ENCODE measurements at places on chromosomes 5 and 9.
A peak's percentile ranks its signal among the peaks of the same experiment; 100 is the strongest.

DNA sequence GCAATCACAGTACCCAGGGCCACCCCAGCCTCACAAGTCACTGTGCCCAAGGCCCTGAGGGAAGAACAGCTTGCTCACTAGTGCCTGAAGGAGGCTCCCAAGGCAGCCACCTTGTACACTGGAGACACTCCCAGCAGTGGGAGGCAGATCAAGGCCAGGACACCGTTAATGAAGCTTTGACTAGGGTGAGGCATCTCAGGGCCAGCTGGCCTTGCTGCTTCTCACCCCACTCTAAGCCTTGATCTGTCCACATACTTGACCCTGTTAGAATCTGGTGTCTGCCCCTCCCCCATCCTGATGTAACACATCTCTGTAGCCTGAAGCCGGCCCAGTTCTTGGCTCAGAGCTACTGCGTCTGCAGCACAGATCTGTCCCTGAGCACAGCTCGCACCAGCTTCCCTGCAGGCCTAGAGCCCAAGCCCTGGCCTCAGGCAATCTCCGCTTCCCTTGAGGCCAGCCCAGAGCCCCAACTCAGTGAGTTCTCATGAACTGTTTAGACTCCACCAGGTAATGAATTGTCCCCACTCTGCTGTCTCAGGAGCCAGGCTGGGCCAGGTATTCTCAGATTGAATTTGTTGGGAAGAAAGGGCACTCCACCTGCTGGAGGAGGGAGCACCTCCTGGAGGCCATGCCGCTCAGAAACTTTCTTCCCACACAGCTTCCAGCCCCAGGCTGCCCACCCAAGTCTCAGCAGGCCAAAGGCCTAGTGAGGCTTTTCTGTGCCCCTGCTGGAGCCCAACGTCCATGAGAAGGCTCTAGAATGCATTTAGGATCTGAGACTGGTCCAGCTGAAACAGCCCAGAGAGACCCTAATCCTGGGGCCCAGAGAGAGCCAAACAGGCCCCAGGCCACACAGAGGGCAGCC, 13.4 kb upstream of the JADE2 start:
- peak; percentile 80 for DNase-seq

- no peak for DNase-seq
Measured at GRCh38 chr5:77569409-77569808, 69.1 kb downstream of the OTP start.

DNA sequence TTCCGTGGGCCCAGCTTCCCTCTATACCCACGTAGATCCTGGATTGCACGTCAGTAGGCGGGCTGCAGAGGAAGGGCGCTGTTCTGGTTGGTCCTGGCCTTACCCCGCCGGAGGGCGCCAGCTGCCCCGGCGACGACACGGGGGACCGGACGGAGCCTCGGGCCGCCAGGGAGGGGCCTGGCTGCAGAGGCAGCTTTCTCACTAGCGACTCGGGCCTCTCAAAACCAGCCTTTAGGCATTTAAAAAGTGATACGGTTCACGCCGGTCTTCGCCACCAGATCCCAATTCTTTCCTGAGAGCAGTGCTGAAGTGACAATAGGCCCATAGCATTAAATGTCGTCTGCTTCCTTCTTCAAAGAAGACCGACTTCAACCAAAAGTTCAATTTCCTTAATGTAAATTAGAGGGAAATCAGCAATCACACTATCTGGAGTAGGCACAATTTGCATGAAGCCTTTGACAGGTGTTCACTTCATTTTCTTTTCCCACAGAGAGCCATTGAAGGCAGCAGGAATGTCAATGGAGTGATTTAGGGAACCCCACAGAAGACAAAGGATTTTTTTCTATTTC, 17.6 kb upstream of the UBE2D2 start:
- DNase-seq: peak; percentile 86

GRCh38 chr5:132425009-132425937, 55.8 kb downstream of the SLC22A5 start:
- DNase-seq: no peak

DNA sequence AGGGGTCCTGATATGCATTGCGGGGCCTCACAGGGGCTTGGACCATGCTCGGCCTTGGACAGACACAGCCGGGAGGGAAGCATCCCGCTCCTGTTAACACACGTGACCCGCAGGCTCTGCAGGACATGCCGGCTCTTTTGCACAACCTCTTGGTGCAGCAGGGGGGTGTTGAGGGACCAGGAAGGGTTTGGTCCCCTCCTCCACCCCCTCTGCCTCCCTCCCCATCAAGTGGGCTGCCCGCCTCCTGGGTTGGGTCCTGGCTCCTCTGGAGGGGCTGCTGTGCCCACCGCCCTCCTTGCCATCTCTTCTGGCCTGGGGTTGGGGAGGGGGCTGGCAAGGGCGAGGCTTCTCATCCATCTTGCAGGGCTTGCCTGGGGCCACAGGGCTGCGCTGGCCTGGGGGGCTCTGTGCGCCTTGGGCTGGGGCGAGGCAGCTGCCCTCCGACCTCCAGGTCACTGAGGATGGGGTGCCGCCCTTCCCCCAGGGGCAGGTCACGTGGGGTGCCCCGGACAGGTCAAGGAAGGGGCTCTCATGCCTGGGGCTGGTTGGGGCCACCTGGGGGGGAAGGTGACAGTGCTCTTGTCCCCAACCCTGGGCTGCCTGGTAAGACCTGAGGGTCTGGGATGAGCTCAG, 16.8 kb upstream of the SLC9A3 start:
- DNase-seq: peak; percentile 46

DNA sequence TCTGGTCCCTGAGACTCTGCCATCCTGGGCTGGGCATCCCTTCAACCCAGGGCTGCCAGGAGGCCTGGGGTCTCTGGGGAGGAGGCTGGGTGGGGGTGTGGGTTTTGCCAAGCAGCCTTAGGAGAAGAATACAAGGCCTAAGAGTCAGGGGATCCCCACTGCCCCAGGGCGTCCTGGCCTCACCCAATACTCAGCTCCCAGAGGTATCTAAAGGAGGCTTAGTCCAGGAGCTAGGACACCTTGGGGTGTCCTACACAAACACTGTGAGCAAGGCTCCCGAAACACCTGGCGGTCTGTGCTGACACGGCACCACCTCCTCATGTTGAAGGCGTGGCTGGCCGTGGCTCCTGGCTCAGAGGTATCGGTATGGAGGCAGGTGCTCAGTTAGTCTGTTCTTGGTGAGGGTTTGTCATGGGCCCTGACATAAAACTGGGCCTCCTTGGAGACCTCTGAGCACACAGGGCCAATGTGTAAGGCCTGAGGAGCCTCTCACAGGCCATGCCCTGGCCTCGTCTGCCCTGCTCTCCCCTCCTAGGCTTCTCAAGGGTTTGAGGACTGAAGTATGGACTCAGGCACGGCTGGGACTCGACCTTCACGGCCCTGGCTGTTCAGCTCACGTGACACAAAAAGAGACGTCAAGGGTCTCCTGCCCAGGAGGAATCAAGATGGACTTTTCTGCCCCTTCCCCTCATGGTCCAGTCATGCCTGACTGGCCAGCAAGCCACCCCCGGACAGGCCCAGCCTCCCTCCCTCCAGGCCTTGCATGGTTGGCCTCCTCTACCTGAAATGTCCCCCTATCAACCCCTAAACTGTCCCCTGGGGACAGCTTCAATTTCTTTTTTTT, 277.3 kb downstream of the FSTL4 start:
- DNase-seq: peak; percentile 27

DNA sequence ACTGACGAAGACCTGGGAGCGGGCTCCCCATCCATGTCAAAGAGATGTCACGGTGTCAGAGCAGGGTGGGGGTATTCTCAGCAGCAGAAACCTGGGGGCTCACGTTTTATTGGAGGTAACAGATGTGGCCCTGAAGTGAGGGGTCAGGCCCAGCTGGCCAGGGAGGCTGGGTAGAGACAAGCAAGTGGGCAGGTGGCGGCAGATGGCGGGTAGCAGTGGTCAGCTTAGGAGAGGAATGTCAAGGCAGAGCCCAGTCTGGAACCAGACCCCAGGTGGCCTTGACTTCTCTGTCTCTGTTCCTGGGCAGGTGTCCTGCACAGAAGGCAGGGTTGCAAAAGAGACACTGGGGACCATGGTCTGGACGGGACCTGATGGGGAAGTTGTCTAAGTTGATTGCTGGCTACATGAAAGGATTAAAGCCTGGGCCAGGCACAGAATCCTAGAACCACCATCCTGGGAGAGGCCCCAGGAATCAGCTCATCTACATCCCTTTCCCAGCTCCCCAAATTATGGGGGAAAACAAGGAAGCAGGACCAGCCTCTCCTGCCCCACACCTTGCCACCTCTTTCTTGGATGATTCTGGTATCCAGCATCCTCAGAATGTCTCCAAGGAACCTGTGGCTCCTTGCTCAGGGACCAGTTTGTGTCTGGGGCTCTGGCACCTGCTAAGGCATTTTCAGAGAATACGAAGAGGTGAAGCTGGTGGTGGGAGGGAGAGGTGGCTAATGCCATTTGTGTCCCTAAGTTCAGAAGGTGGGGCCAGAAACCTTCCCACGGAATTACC, 72.5 kb downstream of the AMBP start:
- DNase-seq: peak; percentile 39

DNA sequence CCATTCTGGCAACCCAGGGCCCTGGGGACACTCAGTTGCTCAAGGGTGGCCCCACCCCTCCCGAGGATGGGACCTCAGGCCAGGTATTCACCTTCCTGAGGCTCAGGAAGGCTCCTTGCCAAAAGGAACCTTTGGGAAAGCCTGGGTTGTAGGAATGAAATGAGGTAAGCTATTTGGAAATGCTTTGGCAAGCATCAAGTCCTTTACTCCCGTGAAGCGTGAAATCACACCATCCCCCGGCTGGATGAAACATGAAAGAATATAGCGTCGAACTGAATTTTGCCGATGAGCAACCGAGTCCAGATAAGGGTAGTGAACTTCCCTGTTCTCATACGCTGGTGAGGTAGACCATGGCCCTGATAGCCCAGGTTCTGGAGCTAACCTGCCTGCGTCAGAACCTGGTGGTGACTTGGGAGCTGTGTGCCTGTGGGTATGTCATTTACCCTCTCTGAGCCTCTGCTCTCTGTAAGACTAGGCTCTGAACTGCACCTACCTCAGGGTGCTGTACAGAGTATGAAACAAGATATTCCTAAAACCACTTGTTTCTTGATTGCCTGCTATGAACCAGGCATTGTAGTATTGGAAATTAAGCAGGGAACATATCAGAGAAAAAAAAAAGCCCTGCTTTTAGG, 105.3 kb upstream of the BOD1 start:
- peak; percentile 16 for DNase-seq

DNA sequence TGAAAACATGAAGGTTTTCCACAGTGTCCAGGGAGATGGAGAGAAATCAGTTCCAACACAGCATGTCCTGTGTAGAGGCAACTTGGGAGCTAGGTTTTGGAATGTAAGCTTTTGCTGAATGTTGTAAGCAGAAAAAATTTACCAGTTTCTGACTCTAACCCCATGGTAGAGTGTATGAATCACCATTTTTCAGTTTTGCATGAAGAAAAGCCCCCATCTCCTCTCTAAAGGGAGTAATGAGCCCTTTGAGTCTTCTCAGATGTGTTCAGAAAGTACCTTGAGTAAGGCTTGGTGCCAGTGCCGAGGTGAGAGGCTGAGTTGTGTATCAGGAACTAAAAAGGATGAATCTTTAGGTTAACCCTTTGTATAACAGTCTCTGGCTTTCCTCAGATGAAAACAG, 96.2 kb downstream of the ADRB2 start:
- DNase-seq: no peak

DNA sequence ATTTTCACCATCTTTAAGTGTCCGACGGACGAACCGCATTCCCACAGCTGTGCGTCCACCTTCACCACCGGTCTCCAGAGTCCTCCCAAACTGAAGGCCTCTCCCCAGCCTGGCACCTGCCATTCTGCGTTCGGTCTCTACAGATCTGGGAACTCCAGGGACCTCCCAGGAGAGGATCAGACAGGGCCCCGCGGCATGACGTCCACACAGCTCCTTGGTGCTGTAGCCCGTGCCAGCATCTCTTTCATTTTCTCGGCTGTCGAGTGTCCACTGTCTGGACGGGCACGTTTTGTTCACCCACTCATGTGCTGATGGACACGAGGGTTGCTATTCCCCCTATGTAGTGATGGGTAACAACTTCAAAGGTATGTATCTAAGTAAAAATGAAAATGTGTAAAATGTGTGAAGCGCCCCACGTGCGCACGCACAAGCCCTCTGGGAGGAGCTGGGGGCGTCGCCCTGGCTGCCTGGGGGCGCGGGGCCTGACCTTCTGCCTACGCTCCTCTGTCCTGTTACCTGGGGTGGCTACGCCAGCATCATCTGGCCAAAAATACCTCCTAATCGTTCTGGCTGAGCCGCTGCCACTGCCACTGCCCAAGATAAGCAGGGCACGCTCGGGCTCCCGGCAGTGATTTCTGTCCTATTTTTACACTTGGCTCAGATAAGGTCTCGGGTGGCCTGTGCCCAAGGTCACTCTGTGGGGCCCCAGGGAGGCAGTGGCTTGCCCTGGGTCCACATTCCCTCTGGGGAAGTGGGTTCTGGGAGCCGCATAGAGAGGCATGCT, 10.8 kb upstream of the SLC12A7 start:
- no peak for DNase-seq

GRCh38 chr5:96088706-96089498, 127.3 kb upstream of the ELL2 start:
- no peak for DNase-seq

GRCh38 chr5:139140591-139141071, 57.5 kb downstream of the SIL1 start:
- no peak for DNase-seq

- DNase-seq: no peak
Measured at GRCh38 chr9:72044095-72044494, 16.3 kb downstream of the C9orf57 start.

- DNase-seq: peak; percentile 92
Measured at GRCh38 chr5:17217493-17218352, at the start of gene BASP1. Gene BASP1, plus strand, starts transcription at chr5:17217631. Its CDS starts 57,586 bp downstream, at chr5:17275217.

- DNase-seq: no peak
Measured at GRCh38 chr5:176178789-176179188, 59.4 kb upstream of the SIMC1 start.

DNA sequence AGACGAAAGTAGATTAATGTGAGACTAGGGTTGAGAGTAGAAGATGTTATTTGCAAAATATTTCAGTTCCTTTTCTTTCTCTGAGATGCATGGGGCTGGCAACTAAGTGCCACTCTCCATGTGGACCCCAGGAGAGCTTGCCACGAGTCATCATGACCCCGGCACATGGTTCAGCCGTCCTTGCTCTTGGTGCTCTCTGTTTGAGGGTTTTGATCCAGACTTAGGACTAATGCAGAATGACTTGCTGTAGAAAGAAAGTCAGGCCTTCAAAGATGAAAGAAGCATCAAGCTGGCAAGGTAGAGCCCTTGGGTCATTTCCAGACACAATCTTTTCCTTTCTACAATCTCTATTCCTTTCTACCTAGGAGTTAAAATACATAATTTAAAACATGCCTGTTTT, 84.7 kb downstream of the RASGRF2 start:
- no peak for DNase-seq

GRCh38 chr9:18564018-18564880, 90.3 kb downstream of the ADAMTSL1 start:
- DNase-seq: no peak

- no peak for DNase-seq
Measured at GRCh38 chr5:41010572-41010971, 60.6 kb downstream of the MROH2B start.

Measured in aorta (tissue), 5 donors.